ENCODE measurements at places on chromosomes 4 and X.

DNA sequence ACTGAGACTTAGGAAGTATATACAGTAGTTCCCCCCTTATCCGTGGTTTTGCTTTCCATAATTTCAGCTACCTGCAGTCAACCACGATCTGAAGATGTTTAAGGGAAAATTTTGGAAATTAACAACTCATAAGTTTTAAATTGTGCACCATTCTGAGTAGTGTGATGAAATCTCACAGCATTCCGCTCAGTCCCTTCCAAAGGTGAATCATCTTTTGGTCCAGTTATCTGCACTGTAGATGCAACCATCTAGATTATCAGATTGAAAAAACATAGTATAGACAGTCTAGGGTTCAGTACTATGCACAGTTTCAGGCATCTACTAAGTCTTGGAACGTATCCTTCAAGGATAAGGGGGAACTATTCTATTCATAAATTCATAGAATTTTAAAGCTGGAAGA lies 109.0 kb downstream of the ANXA3 start:
- DNase-seq: no peak

DNA sequence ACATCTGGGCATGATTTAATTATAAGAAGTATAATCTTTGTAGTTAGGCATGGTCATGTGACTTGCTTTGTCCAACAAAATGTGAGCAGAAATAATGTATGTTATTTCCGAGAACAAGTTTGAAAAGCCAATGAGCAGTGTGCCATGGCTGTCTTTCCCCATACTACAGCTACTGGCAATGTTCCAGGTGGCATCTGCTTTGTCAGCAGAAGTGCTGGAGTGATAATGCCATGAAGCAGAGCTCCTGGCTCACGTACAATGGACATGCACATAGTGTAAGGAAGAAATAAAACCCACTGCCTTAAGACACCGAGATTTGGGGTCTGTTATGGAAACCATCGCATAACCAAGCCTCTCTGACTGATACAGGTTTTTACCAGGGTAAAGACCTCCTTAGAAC lies 212.6 kb upstream of the RASGEF1B start:
- no peak for DNase-seq

DNA sequence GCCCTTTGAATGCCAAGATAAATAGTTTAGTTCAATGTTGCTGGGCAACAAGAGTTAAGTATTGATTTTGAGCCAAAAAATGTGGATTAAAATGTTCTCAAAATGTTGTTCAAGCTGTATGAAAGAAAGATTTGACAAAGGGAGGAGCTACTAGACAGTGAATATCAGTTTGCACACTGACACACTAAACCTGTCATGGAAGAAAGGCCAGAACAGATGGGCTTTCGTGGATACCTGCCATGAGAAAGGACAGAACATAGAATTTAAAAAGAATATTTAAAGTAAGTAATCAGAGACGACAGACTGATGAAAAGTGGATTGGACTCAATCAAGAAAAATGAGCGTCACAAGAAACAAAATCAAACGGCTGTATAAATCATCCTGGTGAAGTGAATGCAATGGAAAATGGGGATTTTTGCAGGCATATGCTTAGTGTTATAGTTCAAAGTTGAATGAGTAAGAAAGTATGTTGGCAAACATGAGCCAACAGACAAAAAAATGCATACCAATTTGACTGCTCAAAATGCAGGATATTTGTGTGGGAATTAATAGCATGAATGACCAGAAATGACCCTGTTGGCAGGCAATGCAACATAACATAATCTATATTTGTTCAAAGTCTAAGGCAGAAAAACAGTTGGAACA lies 7.4 kb downstream of the PCDH18 start:
- no peak for DNase-seq

- peak; percentile 36 for DNase-seq
These were observed 71.4 kb upstream of the GPM6B start for GRCh38 chrX:13888284-13888683.

- no peak for DNase-seq
These were observed 94.7 kb upstream of the SRD5A3 start for GRCh38 chr4:55251342-55251741.

Data from C1 segment of cervical spinal cord (tissue), 14 donors.